ENCODE measurements at places on chromosomes 6 and 20. TPM values are rescaled to one million over a fixed set of nuclear protein-coding genes. Genes with fewer than 3 reads are reported as not detected.

- H3K27ac ChIP-seq: peak overlapping the region; percentile 100
- DNase-seq: no peak
- no peaks in the 10 kb centered on the region for H3K27me3 ChIP-seq
Measured at GRCh38 chr6:18262702-18263417, 1.5 kb downstream of the DEK start.

GRCh38 chr20:16349523-16350260, 223.6 kb downstream of the KIF16B start:
- H3K27me3 ChIP-seq: no peaks in the 10 kb centered on the region
- no peak overlapping the region for H3K4me3 ChIP-seq
- no peak for DNase-seq
- H3K36me3 ChIP-seq: peaks cover 12% of the 10 kb centered on the region
- H3K27ac ChIP-seq: no peak overlapping the region

- no peaks in the 10 kb centered on the region for H3K36me3 ChIP-seq
- no peak for DNase-seq
- no peaks in the 10 kb centered on the region for H3K27me3 ChIP-seq
- no peaks in the 10 kb centered on the region for H3K4me1 ChIP-seq
- H3K27ac ChIP-seq: no peak overlapping the region
Measured at GRCh38 chr6:101146389-101146788, 247.1 kb upstream of the GRIK2 start.

- no peak for DNase-seq
- H3K27ac ChIP-seq: no peak overlapping the region
- H3K4me1 ChIP-seq: peaks cover 6% of the 10 kb centered on the region
- no peak overlapping the region for H3K4me3 ChIP-seq
- H3K27me3 ChIP-seq: no peaks in the 10 kb centered on the region
- no peaks in the 10 kb centered on the region for H3K36me3 ChIP-seq
Measured at GRCh38 chr6:90088009-90088408, 193.7 kb downstream of the GJA10 start.

GRCh38 chr6:39342692-39343395, 20.3 kb upstream of the KCNK16 start:
- peaks cover 11% of the 10 kb centered on the region for H3K4me1 ChIP-seq
- no peak overlapping the region for H3K27ac ChIP-seq
- DNase-seq: no peak
- H3K36me3 ChIP-seq: no peaks in the 10 kb centered on the region
- H3K4me3 ChIP-seq: no peak overlapping the region

DNA sequence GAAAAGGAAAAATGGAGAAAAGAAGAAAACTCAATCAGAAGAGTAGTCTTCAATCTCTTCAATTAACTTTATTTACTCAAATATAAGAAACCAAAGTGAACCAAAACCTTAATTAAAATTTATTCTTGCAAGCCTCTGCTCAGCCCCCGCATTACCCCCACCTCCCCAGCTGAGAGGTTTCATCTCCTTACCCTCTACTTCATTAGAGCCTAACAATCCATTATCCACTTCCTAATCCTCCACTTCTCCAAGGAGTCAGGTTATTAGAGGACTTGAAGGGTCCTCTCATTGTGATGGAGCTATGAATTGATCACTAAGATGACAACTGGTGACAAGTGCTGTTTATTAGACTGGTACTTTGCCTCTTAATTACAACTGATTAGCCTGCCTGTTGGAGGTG, 956.5 kb downstream of the TFAP2A start:
- no peak overlapping the region for H3K27ac ChIP-seq
- H3K27me3 ChIP-seq: no peaks in the 10 kb centered on the region
- no peak for DNase-seq
- H3K36me3 ChIP-seq: no peaks in the 10 kb centered on the region
- H3K4me1 ChIP-seq: no peaks in the 10 kb centered on the region

GRCh38 chr6:165686596-165687365, 23.7 kb upstream of the PDE10A start:
- H3K27ac ChIP-seq: no peak overlapping the region
- no peaks in the 10 kb centered on the region for H3K36me3 ChIP-seq
- peaks cover 4% of the 10 kb centered on the region for H3K27me3 ChIP-seq

DNA sequence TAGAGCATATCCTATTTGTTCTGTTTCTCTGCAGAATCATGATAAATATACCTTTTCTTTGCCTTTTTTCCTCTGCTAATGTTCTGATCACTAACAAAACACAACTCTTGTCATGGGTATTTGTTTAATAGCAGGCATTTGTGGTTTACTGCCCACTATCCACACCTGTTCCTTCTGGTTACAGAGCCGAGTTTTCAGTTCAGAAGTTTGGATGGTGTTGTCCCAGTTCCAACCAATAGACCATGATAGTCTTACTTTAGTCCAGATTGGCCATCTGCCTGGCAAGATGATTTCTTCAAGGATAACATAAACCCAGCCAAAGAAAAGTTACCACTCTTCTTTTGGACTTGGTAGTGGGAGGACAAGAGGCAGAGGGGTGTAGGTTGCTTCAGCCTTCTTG, 211.2 kb downstream of the TFAP2A start:
- no peak for DNase-seq
- no peak overlapping the region for H3K4me3 ChIP-seq
- peaks cover 4% of the 10 kb centered on the region for H3K4me1 ChIP-seq
- H3K27me3 ChIP-seq: no peaks in the 10 kb centered on the region

- H3K27me3 ChIP-seq: no peaks in the 10 kb centered on the region
- no peaks in the 10 kb centered on the region for H3K4me1 ChIP-seq
- no peak overlapping the region for H3K27ac ChIP-seq
- H3K36me3 ChIP-seq: no peaks in the 10 kb centered on the region
- H3K4me3 ChIP-seq: no peak overlapping the region
Measured at GRCh38 chr6:77587963-77588362, 64.9 kb upstream of the MEI4 start.

GRCh38 chr6:154157082-154157481, 118.0 kb downstream of the OPRM1 start:
- no peak overlapping the region for H3K27ac ChIP-seq
- H3K4me1 ChIP-seq: peaks cover 4% of the 10 kb centered on the region
- H3K4me3 ChIP-seq: no peak overlapping the region
- DNase-seq: no peak
- no peaks in the 10 kb centered on the region for H3K36me3 ChIP-seq

- H3K27ac ChIP-seq: no peak overlapping the region
- no peaks in the 10 kb centered on the region for H3K36me3 ChIP-seq
- DNase-seq: no peak
- H3K4me3 ChIP-seq: no peak overlapping the region
Measured at GRCh38 chr6:132023490-132023889, 72.3 kb upstream of the CCN2 start.

GRCh38 chr20:957544-957943, 41.4 kb upstream of the ANGPT4 start:
- peaks cover 4% of the 10 kb centered on the region for H3K4me1 ChIP-seq
- H3K27ac ChIP-seq: no peak overlapping the region
- no peak overlapping the region for H3K4me3 ChIP-seq
- no peak for DNase-seq

DNA sequence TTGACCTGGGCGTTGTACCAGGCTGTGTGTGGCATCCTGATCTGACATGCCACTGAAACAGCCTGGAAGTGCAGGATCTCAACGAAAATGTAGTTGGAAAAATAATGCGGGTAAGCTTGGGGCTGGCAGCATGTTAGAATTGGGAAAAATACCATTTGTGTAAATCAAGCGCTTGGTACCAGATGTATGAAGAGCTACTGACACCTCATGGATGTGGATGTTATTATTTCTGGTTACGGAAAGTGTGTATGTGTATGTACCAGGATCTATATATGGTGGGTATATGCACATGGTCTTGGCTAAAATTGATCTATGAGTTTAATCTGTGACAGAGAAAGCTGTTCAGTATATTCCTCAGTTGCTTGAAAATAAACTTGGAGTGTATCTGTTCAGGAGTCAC, 22.7 kb downstream of the HIVEP1 start:
- H3K27ac ChIP-seq: no peak overlapping the region
- peaks cover 35% of the 10 kb centered on the region for H3K4me1 ChIP-seq
- H3K4me3 ChIP-seq: no peak overlapping the region
- no peaks in the 10 kb centered on the region for H3K27me3 ChIP-seq
- DNase-seq: no peak

GRCh38 chr20:58130581-58130980, 97.9 kb downstream of the ANKRD60 start:
- peaks cover 35% of the 10 kb centered on the region for H3K4me1 ChIP-seq
- H3K27ac ChIP-seq: peak overlapping the region; percentile 68
- H3K36me3 ChIP-seq: no peaks in the 10 kb centered on the region
- DNase-seq: peak; percentile 39
- H3K4me3 ChIP-seq: no peak overlapping the region
- H3K27me3 ChIP-seq: peaks cover 15% of the 10 kb centered on the region

DNA sequence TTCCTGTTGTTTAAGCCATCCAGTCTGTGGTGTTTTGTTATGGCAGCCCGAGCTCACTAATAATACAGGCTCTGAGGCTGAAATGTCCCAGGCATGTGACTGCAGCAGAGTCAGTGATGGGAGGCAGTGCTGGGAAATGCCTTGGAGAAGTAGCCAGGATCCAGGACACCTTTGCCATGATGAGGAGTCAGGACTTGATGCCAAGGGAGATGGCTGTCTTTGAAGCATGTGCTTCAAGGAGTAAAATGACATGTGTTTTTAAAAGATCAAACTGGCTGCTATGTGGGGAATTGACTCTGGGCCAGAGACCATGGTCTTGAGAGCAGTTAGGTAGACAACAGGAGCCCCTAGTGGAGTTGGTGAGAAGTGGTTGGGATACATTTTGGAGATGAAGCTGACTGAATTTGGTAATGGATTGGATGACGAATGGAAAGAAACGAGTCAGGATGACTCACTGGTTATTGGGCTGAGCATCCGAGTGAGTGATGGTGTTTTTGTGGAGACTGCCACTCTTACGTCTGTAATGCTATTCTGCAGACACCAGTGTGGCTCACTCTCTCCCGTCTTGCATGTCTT, 322.2 kb downstream of the PLCB1 start:
- no peak for DNase-seq
- no peaks in the 10 kb centered on the region for H3K27me3 ChIP-seq
- H3K4me1 ChIP-seq: no peaks in the 10 kb centered on the region
- H3K36me3 ChIP-seq: no peaks in the 10 kb centered on the region

- no peak overlapping the region for H3K27ac ChIP-seq
- no peak for DNase-seq
- H3K36me3 ChIP-seq: no peaks in the 10 kb centered on the region
- peaks cover 8% of the 10 kb centered on the region for H3K27me3 ChIP-seq
- peak overlapping the region; percentile 76 for H3K4me3 ChIP-seq
Measured at GRCh38 chr6:27866357-27867050, 45.7 kb downstream of the OR2B2 start.

GRCh38 chr6:113871975-113872374, 14.8 kb downstream of the MARCKS start:
- H3K27ac ChIP-seq: no peak overlapping the region
- no peaks in the 10 kb centered on the region for H3K36me3 ChIP-seq
- no peak for DNase-seq
- H3K27me3 ChIP-seq: no peaks in the 10 kb centered on the region
- H3K4me1 ChIP-seq: no peaks in the 10 kb centered on the region
- H3K4me3 ChIP-seq: no peak overlapping the region

DNA sequence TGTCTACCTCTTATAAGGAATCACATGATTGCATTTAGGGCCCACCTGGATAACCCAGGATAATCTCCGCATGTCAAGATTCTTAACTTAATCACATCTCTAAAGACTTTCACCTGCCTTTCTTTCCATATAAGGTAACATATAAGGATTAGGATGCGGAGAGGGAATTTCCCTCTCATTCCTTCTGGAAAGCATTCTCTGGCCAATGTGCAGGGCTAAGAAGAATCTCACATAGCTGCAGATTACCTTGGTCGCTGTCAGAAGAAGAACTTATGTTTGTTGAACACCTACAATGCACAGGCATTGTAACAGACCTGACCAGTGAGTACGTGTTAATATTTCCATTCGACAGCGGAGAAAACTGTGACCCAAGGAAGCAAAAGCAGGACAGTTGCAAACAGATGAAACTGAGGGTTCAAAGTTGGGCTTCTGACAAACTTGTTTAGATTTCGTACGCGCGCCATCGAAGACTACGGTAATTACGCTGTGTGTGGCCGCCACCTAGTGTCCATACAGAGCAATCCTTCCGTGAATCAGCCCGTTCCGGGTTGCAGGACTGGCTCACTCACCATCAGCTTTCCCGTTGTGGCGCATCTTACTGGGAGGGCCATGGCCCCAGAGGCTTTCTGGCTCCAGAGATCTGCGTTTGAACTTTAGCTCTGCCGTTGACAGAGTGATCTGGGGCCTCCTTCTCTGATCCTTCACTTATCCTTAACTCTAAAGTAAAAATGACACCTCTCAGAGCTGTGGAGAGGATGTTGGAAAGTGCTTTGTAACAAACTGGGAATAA, 9.5 kb downstream of the C20orf202 start:
- no peak overlapping the region for H3K27ac ChIP-seq
- H3K4me3 ChIP-seq: no peak overlapping the region
- H3K4me1 ChIP-seq: peaks cover 7% of the 10 kb centered on the region
- peaks cover 13% of the 10 kb centered on the region for H3K27me3 ChIP-seq

Gene FAM110A
- total RNA-seq: 57.0 TPM

Gene COL9A1
- not detected for total RNA-seq

Gene HCK
- total RNA-seq: 10.0 TPM

Gene POM121L2
- not detected for total RNA-seq

Gene EDN3
- total RNA-seq: 2.4 TPM

Gene ARFGEF3
- total RNA-seq: 7.1 TPM

Gene PXDC1
- 108 TPM for total RNA-seq

Gene LIN28B
- not detected for total RNA-seq

Gene IL17A
- not detected for total RNA-seq

Measured in suprapubic skin (tissue), 4 donors.